ENCODE measurements at places on chromosomes 6 and 20.

GRCh38 chr6:138849791-138850190, 53.9 kb downstream of the ECT2L start:
- DNase-seq: no peak

DNA sequence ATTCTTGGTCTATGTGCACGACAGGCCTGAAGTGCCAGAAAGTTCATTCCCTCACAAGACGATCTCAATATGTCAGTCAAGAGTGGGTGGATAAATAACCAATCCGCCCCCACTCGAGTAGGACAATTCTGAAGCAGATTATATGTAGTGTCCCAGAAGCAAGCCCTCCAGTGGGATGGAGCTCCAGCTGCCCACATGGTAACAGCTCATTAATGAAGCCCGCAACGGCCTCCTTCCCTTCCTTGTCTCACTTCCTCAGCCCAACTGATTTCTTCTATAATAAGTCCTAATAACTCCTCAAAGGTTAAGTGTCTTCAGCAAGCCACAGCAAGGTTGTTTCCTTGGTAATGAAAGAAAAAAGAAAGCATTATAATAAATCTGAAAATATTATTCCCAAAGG, 82.1 kb upstream of the F13A1 start:
- no peak for DNase-seq

- no peak for DNase-seq
Measured at GRCh38 chr6:125507987-125508655, 206.4 kb upstream of the HDDC2 start.

DNA sequence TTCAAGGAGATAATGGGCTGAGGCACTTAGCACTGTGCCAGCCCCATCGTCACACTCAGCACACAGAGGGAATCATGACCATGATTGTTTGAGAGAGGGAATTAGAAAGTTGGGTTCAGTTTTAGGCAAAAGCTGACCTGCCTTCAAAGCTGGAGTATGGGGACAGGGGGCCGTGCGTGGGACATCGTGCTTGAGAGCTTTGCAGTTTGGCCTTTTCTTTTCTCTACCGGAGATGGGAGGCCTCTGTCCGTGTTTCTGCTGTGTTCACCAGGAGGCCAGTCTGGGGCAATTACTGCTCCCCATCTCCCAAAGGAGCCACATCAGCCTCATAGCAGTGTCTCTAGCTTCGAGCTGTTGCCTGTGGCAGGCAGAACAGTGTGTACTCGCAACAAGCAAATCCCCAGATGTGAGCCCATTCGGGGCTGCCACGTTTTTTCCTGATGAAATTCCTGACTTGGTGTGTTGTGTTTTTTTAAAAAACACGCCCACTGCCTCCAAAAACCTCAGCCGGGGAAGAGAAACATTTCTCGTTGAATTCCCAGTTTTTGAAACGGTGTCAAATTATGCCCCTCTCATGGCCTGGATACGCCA, 20.2 kb downstream of the EYA2 start:
- peak; percentile 72 for DNase-seq

DNA sequence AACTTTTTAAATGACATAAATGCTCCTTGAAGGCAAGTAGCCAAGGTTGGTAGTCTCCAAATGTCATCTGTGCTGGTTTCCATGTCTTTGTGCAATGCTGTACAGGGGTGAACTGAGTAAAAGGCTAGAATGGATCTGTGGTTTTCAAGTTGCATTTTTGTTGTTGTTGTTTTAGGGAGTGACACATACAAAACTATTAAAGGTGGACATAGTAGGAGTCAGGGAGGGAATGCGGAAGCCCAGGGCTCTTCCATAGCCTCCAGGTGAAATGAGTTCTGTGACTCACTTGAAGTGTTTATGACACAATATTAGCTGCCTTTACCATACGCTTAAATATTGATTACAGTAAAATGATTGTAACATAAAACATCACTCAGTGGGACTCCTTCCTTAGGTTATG, 22.5 kb upstream of the QKI start:
- DNase-seq: no peak

- DNase-seq: no peak
Measured at GRCh38 chr20:62515280-62515679, 39.5 kb upstream of the GATA5 start.

- DNase-seq: no peak
Measured at GRCh38 chr6:21508753-21509152, 84.8 kb upstream of the SOX4 start.

- no peak for DNase-seq
Measured at GRCh38 chr6:71588490-71588889, 297.9 kb upstream of the RIMS1 start.

DNA sequence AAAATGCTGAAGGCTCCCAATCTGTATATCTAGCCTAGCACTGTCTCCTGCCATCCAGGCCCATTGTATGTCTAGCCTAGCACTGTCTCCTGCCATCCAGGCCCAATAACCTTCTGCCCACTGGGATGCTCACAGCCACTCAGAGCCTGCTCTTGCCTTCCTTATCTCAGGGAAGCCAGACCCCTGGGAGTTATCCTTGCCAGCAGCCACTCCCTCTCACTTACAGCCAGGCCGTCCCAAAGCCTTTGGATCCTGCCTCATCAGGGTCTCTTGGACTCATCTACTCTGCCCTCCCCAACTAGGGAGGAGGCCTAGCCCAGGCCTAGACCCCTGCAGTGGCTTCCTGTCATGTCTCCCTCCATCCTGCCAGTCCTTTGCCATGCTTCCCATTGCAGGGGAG, 37.3 kb downstream of the KIF3B start:
- no peak for DNase-seq

DNA sequence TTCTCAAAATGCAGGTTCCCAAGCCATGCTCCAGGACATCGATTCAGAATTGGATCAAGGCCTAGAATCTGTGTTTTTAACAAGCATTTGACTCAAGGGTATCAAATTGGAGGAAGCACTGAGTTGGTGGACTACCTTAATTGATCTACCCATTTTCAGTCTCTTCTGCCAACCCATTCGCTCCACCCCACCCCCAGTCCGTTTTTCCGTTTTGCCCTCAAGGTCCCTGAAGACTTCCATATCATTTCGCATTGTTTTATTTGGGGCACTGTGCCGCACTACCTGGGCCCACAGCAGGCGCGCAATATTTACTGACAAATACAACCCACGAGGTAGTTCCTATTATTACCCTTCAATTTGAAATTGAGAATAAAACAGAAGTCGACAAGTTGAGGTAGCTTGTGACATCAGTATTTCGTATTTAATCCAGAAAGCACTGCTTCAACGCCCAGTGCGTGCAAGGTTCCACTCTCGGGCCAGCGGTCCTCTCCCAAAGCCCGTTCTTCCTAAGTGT, 557 bp upstream of the DHX35 start:
- no peak for DNase-seq

- DNase-seq: no peak
Measured at GRCh38 chr6:63714091-63714490, 78.5 kb downstream of the PHF3 start.
